Dermis microvascular lymphatic vessel endothelial cell (primary cell): ENCODE measurements at places on chromosomes 3 and 15. TPM values are rescaled to one million over a fixed set of nuclear protein-coding genes. Genes with fewer than 3 reads are reported as not detected.

The IL5RA gene
- total RNA-seq = not detected in 2 replicates

The MOBP gene
- total RNA-seq = under 0.01 TPM in 1 of 2 replicates, not detected in the other

The LRRK1 gene
- total RNA-seq = 5.9 and 6.6 TPM in 2 replicates

The PLXNB1 gene
- 13.9 and 20.5 TPM in 2 replicates for total RNA-seq

The C3orf22 gene
- not detected in 2 replicates for total RNA-seq

The OR5H1 gene
- total RNA-seq = not detected in 2 replicates

The SHISA5 gene
- 71.8 and 91.9 TPM in 2 replicates for total RNA-seq

The A4GNT gene
- not detected in 2 replicates for total RNA-seq

The GRK7 gene
- not detected in 2 replicates for total RNA-seq

The CPB1 gene
- total RNA-seq = not detected in 2 replicates

The ABHD14A gene
- 4.2 and 5.3 TPM in 2 replicates for total RNA-seq

The DUOXA2 gene
- not detected in 2 replicates for total RNA-seq

The TPRG1 gene
- under 0.01 and 0.13 TPM in 2 replicates for total RNA-seq

The NOX5 gene
- under 0.01 TPM in 1 of 2 replicates, not detected in the other for total RNA-seq
